ENCODE measurements at places on chromosomes 1 and 21. TPM values are rescaled to one million over a fixed set of nuclear protein-coding genes. Genes with fewer than 3 reads are reported as not detected.

DDR2 gene
- 54.1 TPM for total RNA-seq

EPHB2 gene
- 24.4 TPM for total RNA-seq

MRPS6 gene
- total RNA-seq: 29.9 TPM

OR2L5 gene
- total RNA-seq: not detected

NPHS2 gene
- not detected for total RNA-seq

CDC42BPA gene
- total RNA-seq: 102 TPM

PRKACB gene
- 34.6 TPM for total RNA-seq

TMEM54 gene
- 666 TPM for total RNA-seq
